ENCODE measurements at places on chromosomes 3 and 15.

GRCh38 chr3:144433006-144433405 lies 461.4 kb downstream of the DIPK2A start:
- no peaks in the 10 kb centered on the region for H3K36me3 ChIP-seq
- no peaks in the 10 kb centered on the region for H3K4me1 ChIP-seq
- H3K27ac ChIP-seq: no peak overlapping the region
- H3K4me3 ChIP-seq: no peak overlapping the region

DNA sequence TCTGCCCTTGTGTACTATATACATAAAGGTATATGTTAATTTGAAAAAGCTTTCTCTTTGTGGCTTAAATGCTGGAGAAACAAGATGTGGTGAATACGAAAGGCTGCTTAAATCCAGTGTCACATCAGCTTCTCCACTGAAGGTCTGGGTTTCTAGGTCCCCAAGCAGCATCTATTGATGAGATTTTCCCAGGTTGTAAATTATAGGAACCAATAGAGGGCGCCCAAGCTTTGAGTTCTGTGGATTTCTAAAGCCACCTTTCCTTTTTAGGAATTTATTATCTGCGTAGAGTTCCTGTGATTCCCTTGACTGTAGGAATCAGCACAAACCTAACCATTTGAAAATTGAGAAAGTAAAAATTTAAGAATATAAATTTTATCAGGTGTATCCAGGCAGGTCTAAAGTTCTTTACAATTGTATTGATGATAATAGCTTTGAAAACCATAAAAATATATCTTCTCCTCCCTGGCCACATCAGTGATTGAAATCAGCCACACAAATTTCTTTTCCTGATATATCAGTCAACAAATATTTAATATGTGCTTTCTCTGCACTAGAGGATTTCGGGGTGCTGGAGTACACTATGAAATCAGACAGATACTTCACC lies 88.3 kb upstream of the ADAMTSL3 start:
- DNase-seq: no peak
- no peak overlapping the region for H3K4me3 ChIP-seq
- H3K27me3 ChIP-seq: no peaks in the 10 kb centered on the region
- H3K36me3 ChIP-seq: no peaks in the 10 kb centered on the region
- H3K27ac ChIP-seq: no peak overlapping the region

DNA sequence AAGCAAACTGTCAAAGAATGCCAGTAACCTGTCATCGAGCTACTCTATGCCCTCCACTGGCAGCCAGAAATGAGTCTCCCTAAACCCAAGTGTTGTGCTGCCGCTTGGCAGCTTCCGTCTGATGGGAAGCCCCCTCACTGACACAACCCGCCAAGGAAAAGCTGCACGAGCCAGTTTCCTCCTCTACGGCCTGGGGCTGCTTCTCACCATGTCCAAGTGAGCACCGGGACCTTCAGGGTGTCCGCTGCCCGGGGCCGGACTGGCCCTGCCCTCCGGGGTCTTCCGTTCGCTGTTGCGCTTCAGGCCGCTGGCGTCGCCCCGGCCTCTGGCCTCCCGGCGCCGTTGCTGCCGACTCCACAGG lies 490 bp downstream of the TOMM70 start:
- H3K4me1 ChIP-seq: no peaks in the 10 kb centered on the region
- H3K36me3 ChIP-seq: no peaks in the 10 kb centered on the region
- DNase-seq: no peak
- no peaks in the 10 kb centered on the region for H3K27me3 ChIP-seq

GRCh38 chr3:12175844-12176453 lies 17.2 kb upstream of the TIMP4 start:
- H3K36me3 ChIP-seq: no peaks in the 10 kb centered on the region
- H3K4me1 ChIP-seq: no peaks in the 10 kb centered on the region
- H3K4me3 ChIP-seq: no peak overlapping the region
- no peak overlapping the region for H3K27ac ChIP-seq

- peak; percentile 79 for DNase-seq
- H3K4me1 ChIP-seq: no peaks in the 10 kb centered on the region
- peak within 1 kb of the TSS; percentile 95 for H3K27ac ChIP-seq
- H3K27me3 ChIP-seq: no peaks in the 10 kb centered on the region
- H3K36me3 ChIP-seq: no peaks in the 10 kb centered on the region
Observed at GRCh38 chr3:179451265-179452175, at the start of gene GNB4. TSS of gene GNB4 (minus strand) at chr3:179451470. CDS start at chr3:179426200, 25,270 bp downstream.

DNA sequence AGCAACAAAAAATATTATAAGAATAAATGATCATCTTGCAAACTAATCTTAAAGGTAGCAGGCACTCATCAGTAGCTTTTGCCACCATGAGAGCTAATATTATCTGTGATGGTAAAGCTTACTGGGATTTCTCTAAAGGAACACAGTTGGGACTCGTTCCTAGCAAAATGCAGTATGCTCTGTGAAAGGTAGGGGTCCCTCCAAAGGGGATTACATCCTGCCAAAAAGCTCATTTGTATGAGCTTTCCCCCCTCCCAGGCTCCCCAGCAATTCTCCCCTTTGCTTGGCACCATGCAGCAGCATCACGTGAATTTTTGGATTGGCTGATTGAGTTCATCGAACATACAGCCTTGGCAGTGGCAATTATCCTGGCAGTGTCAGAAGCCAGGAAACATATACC lies 361.0 kb upstream of the PLSCR5 start:
- H3K36me3 ChIP-seq: no peaks in the 10 kb centered on the region
- no peak overlapping the region for H3K4me3 ChIP-seq

GRCh38 chr3:43013743-43014155 lies 34.6 kb downstream of the GASK1A start:
- H3K27ac ChIP-seq: no peak overlapping the region
- DNase-seq: no peak
- H3K36me3 ChIP-seq: no peaks in the 10 kb centered on the region
- no peak overlapping the region for H3K4me3 ChIP-seq

GRCh38 chr3:72196377-72196929 lies 411.5 kb upstream of the PROK2 start:
- no peaks in the 10 kb centered on the region for H3K27me3 ChIP-seq
- no peak overlapping the region for H3K4me3 ChIP-seq
- DNase-seq: no peak
- no peaks in the 10 kb centered on the region for H3K36me3 ChIP-seq

- no peaks in the 10 kb centered on the region for H3K4me1 ChIP-seq
- H3K27ac ChIP-seq: no peak overlapping the region
- H3K36me3 ChIP-seq: no peaks in the 10 kb centered on the region
- H3K4me3 ChIP-seq: no peak overlapping the region
- DNase-seq: no peak
Observed at GRCh38 chr3:136856665-136857064, 5.3 kb upstream of the NCK1 start.

DNA sequence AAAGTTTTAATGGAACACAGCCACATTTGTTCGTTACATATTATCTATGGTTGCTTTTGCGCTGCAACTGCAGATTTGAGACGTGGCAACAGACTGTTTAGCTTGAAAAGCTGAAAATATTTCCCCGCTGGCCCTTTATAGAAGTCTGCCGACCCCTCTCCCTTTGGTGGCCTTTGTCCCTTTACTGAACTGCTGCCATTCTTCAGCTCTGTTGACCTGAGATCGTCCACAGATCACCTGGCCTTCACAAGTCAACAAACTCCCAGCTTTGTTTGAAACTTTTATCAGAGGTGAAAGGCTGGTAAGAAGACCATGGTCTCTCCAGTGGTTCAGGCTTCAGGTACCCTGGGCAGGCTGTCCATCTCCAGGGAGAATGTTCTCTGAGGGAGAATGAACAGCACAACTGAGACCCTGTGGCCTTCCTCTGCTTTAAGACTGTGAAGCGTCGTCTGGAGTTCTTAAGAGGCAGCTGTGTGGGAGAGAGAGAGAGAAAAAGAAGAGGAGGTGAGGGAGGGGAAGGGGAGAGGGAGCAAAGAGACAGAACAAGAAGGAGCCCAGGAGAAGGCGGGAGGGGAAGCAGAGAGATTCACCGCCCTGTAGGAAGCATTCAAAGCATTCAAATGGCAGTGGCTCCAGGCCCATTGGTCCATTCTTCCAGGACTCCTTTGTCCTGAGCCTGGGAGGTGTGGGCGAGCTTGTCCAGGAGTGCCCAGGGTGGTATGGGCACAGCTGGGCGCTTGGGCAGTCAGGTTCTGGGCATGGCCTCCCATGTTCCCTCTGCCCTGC lies 53.7 kb upstream of the INSYN1 start:
- no peaks in the 10 kb centered on the region for H3K36me3 ChIP-seq
- H3K27ac ChIP-seq: no peak overlapping the region
- DNase-seq: no peak
- no peaks in the 10 kb centered on the region for H3K27me3 ChIP-seq
- H3K4me3 ChIP-seq: no peak overlapping the region

GRCh38 chr15:41933771-41934170 lies 38.6 kb downstream of the EHD4 start:
- H3K4me3 ChIP-seq: no peak overlapping the region
- no peak for DNase-seq
- H3K27ac ChIP-seq: peak overlapping the region; percentile 47
- H3K27me3 ChIP-seq: no peaks in the 10 kb centered on the region
- H3K36me3 ChIP-seq: no peaks in the 10 kb centered on the region

DNA sequence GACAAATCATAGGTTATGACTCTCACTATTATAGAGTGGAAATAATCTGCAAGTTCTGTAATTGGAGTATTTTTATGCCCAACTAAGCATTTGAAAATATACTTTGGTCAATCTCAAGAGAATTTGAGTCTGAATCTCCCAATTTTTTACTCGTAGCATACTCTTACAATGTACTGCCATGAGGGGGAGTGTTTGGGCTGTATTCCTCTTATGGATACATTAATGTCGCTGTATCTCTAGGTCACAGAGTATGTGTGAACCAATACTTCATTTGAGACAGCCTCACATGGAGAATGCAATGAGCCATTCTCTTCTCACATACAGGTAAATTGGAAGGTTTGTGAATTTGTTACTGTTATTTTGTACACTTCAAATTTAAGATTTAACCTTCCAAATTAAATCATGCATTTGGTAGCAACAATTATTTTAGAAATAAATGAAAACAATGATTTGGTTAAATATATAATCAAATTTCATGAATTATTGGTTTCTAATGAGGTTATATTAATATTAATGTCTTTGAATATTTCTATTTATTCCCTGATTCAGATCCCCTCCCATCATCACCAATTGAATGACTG lies 5.5 kb upstream of the CD200 start:
- no peaks in the 10 kb centered on the region for H3K36me3 ChIP-seq
- peaks cover 6% of the 10 kb centered on the region for H3K4me1 ChIP-seq

DNA sequence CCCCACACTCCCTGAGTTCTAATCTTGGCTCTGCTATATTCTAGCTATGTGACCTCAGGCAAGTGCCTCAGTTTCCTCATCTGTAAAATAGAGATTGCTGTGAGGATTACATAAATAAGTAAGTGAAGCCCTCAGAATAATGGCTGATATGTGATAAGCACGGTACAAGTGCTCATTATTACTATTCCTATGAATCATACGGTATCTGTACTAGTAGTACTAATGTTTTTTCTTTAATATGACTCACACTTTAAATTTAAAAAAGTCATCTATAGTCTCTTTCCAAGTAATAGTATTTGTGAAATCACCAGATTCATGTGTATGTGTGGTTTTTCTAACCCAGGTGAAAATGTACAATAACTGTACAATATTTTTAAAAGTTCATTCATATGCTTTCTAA lies 58.7 kb downstream of the CLDN11 start:
- H3K4me3 ChIP-seq: no peak overlapping the region
- no peak for DNase-seq
- no peaks in the 10 kb centered on the region for H3K36me3 ChIP-seq
- H3K27ac ChIP-seq: no peak overlapping the region

- H3K4me3 ChIP-seq: no peak overlapping the region
- DNase-seq: no peak
- H3K27me3 ChIP-seq: no peaks in the 10 kb centered on the region
- peak overlapping the region; percentile 95 for H3K27ac ChIP-seq
Observed at GRCh38 chr15:65255486-65256140, 31.1 kb downstream of the PARP16 start.

- H3K27ac ChIP-seq: no peak overlapping the region
- H3K36me3 ChIP-seq: no peaks in the 10 kb centered on the region
- no peak overlapping the region for H3K4me3 ChIP-seq
- no peaks in the 10 kb centered on the region for H3K4me1 ChIP-seq
Observed at GRCh38 chr3:118226206-118226605, 808.4 kb downstream of the IGSF11 start.

- no peak for DNase-seq
- H3K36me3 ChIP-seq: no peaks in the 10 kb centered on the region
- peaks cover 11% of the 10 kb centered on the region for H3K4me1 ChIP-seq
- H3K27me3 ChIP-seq: peaks cover 26% of the 10 kb centered on the region
- H3K27ac ChIP-seq: no peak overlapping the region
Observed at GRCh38 chr15:29570121-29570947, 251.9 kb downstream of the TJP1 start.

DNA sequence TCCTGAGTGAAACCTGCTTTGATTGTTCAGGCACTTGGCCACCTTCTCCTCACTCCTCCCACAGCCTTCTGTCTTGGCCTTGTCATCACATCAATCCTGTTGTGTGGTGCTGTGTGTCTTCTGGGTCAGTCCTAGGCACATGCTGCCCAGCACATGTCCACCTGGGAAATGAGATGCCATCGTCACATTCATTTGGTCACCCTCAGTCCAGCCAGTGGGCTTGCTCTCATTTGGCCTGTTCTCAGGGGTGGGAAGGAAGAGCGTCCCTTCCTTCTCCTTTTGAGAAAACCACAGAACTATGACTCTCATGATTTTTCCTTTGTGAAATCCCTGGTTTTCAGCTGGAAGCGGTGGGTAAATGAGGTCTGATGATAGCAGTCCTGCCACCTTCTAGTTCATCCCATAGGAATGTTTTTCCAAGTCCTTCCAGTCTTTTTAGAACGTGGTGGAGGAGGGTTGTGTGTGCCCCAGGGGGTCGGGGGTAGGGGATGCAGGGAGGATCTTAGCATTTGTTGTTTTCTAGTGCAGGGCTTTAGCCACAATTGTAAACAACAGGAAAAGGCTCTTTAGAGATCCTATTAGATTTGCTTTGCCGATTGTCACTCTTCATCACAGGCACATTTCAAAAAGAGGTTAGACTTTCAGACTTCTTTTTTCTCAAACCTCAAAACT lies 8.4 kb upstream of the PLA1A start:
- H3K27ac ChIP-seq: no peak overlapping the region
- H3K4me1 ChIP-seq: no peaks in the 10 kb centered on the region
- DNase-seq: no peak
- H3K4me3 ChIP-seq: no peak overlapping the region

- H3K27ac ChIP-seq: no peak overlapping the region
- DNase-seq: no peak
- H3K4me1 ChIP-seq: no peaks in the 10 kb centered on the region
Observed at GRCh38 chr3:117010318-117010717, 300.7 kb downstream of the TUSC7 start.

DNA sequence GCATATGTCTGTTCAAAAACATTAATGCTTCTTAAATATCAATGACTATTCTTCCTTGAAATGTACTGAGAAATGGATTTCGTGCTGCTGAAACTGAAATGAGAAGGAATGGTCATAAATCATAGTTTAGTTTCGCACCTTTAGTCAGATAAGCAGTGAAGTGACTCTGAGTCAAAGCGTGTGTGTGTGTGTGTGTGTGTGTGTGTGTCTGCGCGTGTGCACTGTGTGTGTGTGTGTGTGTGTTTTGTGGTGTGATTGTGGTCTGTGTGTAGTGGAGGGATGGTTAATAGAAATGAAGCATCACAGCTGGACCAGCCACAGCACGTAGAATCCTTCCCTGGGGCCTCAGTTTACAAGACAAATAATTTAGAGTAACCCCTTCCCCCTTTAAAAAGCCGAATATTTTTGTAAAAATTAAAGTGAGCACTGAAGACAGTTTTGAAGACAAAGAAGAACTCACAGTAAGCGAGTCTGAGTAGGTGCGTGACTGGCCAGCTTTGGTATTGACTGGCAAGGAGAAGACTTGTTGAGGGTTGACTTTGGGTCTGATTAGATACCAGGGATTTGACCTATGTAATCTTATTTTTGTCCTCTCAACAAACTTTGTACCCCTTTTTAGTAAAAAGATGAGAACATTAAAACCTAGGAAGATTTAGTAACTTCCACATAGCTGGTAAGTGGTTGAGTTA lies 202.0 kb upstream of the IL12A start:
- no peak overlapping the region for H3K4me3 ChIP-seq
- no peaks in the 10 kb centered on the region for H3K27me3 ChIP-seq
- H3K36me3 ChIP-seq: no peaks in the 10 kb centered on the region
- H3K4me1 ChIP-seq: peaks cover 8% of the 10 kb centered on the region
- no peak overlapping the region for H3K27ac ChIP-seq
- DNase-seq: no peak
